Stimulated activated naive CD4-positive, alpha-beta T cell (primary cell): ENCODE measurements at places on chromosomes 4 and X.
A peak's percentile ranks its signal among the peaks of the same experiment; 100 is the strongest.

DNA sequence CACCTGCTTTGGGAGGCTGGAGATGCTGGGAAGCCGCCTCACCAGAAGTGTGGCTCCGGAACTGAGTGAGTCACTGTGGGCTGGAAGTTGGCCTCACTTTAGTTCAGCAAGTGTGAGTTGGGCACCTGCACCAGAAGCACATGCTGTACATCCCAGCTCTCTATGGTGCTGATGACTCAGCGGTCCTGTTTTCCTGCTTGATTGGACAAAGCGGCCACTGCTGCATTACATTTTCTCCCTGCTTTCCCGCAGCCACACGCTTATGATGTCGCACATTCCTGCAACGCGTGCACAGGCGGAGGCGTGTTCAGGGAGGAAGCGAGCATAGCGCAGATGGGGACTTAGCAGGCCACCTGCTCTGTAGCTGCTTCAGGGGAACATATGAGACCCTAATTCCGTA is 26.7 kb upstream of the CLDN34 start:
- DNase-seq, result no peak

- DNase-seq, result no peak
Measured at GRCh38 chr4:38470735-38471262, 193.2 kb upstream of the KLF3 start.

GRCh38 chr4:94803181-94803580 is 45.4 kb downstream of the BMPR1B start:
- DNase-seq, result no peak

- no peak for DNase-seq
Measured at GRCh38 chr4:1557221-1557597, 126.9 kb downstream of the FAM53A start.

DNA sequence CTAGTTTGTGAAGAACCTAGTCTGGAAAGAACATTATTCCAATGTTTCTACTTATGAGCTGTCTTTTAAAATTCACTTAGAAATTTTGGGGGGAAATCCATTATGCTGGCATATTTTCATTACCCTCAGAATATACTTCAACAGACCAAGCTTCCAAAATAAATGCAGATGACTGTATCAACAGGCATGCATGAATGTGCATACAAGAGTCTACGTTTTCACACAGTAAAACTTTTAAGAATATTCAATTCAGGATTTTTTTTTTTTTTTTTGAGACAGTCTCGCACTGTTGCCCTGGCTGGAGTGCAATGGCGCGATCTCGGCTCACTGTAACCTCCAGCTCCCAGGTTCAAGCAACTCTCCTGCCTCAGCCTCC is 49.7 kb downstream of the ABCG2 start:
- DNase-seq, result no peak

- no peak for DNase-seq
Measured at GRCh38 chr4:165560941-165561340, 182.1 kb downstream of the CPE start.

DNA sequence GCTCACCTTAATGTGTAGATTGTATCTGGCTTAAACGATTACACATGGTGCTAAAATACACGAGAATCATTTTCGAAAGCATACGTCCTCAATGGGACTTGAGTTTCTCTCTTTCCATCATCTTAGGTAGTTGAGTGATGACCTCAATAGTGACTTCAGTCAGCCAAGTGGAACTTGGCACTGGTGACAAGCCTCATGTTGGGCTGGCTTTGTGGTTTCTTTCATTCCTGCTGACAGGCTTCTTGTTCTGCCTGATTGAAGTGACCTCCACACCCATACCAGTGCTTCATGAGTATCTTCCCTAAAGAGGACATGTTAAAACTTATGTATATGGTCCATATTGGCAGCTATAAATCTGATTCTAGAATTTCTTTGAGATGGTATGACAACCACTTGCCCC is 159.1 kb upstream of the WDR1 start:
- DNase-seq, result no peak

- no peak for DNase-seq
Measured at GRCh38 chr4:98939438-98939837, 10.5 kb upstream of the EIF4E start.

DNA sequence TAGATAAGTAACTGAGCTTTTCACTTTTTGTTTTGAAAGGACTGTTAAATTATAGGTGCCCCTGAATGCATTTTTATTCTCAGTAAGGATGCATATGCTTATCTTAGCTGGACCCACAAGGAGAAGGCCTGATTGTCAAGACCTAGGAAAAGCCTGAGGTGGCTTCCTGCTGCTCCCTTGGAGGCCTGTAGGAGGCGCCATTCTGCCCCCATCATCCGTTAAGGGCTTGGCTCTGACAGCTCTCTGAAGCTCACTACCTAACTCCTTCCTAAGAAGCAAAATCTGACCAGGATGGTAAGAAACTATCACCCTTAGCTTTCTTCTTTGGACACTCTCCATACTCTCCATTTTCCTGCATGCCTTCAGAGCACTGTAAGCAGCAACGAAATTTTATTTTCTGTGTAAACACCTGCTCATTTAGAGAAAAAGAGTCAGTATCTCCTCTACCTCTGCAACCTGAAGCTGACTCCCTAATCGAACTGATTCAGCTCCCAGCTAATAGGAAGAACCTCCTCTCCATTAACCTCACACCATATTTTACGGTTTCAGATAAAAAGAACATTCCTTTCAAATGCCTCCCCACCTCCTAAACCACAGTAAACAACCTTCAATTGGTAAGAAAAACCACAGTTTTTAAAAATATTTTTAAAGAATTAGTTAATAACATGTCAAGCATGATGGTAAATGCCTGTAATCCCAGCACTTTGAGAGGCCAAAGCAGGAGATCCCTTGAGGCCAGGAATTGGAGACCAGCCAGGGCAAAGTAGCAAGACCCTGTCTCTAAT is 73.4 kb upstream of the EDNRA start:
- DNase-seq, result no peak

GRCh38 chr4:157314906-157315305 is 94.4 kb downstream of the GRIA2 start:
- no peak for DNase-seq

- DNase-seq, result no peak
Measured at GRCh38 chrX:110204986-110205385, 112.9 kb downstream of the AMMECR1 start.

DNA sequence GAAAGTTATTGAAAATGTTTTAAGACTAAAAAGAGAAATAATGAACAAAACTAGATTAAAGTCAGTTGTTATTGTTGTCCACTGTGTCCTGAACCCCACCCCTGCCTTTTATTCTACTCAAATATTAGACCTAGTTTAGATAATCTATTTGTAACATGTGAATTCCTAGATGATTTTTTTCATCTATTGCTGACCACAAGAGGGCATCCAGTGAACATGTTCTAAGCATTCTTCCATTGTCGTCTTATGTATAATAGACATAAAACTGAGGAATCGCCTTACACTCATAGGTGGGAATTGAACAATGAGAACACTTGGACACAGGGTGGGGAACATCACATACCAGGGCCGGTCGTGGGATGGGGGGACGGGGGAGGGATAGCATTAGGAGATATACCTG is 36.4 kb upstream of the HPRT1 start:
- DNase-seq, result no peak

- DNase-seq, result no peak
Measured at GRCh38 chr4:109764376-109764775, 34.5 kb upstream of the PLA2G12A start.

DNA sequence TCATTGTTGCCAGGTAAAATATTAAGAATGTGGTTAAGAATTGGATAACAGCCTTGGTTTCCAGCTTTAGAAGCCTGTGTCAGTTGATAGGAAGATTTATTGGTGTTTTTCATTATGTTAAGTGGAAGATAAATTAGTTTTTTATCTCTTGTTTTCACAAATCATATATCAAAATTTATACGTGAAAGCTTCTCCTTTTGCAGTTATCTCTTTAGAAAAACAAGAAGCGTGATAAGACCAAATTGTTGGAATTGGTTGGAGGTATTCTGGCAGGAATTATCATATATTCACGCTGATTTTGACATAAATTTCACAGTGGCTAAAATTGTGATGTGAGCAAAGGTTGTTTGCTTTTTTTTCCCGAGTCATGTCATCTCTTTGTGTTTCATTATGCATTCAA is 90.6 kb downstream of the FRMPD4 start:
- DNase-seq, result no peak

DNA sequence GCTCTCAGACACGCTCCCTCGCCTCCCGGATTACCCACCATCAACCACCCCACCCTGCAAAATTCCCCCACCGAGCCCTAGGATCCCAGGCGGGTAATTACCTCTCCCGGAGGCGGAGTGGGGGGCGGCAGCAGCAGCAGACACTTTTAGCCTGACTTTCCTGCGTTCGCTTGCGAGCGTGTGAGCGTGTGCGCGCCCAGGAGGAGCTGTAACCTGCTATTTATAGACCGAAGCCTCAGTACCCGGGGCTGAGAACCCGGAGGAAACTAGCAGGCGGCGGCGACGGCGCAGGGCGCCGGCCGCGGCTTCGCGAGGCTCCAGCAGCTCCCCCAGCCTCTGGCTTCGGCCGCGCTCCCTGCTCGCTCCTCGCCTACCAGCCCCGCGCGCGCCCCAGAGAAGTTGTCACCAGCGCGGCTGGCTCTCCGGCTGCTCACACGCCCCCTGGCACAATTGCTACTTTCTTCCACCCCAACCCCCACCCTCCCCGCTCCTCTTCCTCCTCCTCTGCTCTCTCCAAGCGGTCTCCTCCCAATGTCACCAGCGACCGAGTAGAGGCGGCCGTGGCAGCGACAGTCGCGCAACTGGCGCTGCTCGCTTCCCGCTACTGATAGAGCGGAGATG is at the start of gene INPP4B:
INPP4B (minus strand) TSS at position 194 of the 621 bp plus-strand sequence.
- peak; percentile 33 for DNase-seq

DNA sequence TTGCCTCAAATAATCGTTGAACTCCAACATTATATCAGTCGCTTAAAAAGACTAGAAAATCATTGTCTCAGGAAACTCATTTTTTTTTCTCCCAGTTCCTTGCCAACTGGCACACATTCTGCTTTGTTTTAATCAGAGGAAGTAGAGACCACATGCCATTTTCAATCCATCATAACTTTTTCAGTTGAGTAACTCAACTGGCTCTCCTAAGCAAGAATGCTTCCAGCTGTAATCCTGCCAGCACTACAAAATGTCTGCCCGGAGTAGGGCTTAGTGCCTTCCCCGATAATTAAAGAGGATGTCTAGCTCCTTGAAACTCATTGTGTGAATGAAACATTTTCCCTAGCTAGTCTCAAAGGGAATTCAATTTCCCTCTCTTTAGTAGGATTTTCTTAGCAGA is 33.0 kb downstream of the FREM3 start:
- no peak for DNase-seq

DNA sequence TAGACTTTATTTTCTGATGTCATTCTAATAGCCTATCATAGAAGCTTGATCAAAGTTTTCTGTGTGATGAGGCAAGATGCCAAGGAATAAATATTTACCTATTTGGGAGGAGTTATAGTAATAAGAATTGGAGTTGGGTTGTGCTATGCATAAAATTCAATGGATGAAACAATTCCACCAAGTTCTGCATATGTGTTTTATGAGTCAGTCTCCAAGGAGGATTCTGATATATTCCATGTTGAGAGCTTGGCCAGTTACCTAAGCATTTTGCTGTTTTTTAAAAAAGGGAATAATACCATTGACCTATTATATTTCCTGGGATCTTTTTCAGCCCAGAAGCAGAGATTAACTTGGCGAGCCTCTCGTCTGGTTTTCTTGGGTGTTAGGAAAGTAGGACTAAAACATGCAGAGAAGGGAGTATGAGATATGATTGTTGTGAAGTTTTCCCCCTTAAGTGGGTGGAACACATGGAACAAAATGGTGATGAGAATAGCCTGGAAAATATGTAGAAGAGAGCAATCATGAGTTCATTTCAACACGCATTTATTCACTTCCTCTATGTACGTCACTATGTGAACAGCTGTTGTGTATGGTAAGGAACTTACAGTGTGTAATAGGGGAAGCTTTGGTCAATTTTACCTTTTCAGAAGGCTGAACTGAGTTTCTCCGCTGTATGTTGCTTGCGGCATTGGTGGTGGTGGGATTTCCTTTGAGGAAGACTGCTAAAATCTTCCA is 39.2 kb downstream of the POLA1 start:
- DNase-seq, result no peak

- DNase-seq, result no peak
Measured at GRCh38 chr4:11149612-11150259, 279.0 kb downstream of the HS3ST1 start.

DNA sequence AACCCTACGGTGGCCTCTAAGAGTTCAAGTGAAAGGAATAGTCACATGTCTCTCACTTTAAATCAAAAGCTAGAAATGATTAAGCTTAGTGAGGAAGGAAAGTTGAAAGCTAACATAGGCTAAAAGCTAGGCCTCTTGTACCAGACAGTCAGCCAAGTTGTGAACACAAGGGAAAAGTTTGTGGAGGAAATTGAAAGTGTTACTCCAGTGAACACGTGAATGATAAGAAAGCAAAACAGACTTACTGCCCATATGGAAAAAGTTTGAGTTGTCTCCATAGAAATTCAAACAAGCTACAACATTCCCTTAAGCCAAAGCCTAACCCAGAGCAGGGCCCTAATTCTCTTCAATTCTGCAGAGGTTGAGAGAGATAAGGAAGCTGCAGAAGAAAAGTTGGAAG is 51.5 kb upstream of the RAB9B start:
- no peak for DNase-seq

- peak; percentile 22 for DNase-seq
Measured at GRCh38 chr4:152485726-152486276, 50.1 kb downstream of the FBXW7 start.

- no peak for DNase-seq
Measured at GRCh38 chr4:132863619-132864018, 285.5 kb upstream of the PCDH10 start.

GRCh38 chr4:84535901-84536300 is 36.8 kb upstream of the NKX6-1 start:
- no peak for DNase-seq

GRCh38 chr4:160819791-160820190 is 1344.0 kb downstream of the FSTL5 start:
- no peak for DNase-seq

- no peak for DNase-seq
Measured at GRCh38 chr4:177855507-177856197, 413.4 kb upstream of the AGA start.

DNA sequence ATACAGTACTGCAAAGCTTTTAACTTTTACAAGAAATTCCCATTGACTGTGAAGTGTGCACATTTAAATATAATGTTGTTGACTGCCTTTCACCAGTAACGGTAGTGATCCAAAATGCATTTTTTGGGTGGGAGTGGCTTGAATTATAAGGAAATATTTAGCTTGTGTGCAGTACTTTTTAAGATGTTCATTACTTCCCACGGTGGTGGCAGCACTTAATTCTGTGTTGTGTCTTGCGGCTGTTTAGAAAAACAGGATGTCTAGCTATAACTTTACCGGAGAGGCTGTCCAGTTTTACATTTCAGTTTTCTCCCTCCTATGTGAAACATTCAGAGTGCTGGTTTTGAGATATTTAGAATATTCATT is 1.7 kb downstream of the TMEM131L start:
- peak; percentile 23 for DNase-seq

GRCh38 chr4:145690610-145691009 is 10.7 kb downstream of the C4orf51 start:
- DNase-seq, result no peak

- no peak for DNase-seq
Measured at GRCh38 chr4:96009427-96010119, 169.7 kb downstream of the PDHA2 start.
